ENCODE measurements at places on chromosomes 7 and 10. TPM values are rescaled to one million over a fixed set of nuclear protein-coding genes. Genes with fewer than 3 reads are reported as not detected.

DNA sequence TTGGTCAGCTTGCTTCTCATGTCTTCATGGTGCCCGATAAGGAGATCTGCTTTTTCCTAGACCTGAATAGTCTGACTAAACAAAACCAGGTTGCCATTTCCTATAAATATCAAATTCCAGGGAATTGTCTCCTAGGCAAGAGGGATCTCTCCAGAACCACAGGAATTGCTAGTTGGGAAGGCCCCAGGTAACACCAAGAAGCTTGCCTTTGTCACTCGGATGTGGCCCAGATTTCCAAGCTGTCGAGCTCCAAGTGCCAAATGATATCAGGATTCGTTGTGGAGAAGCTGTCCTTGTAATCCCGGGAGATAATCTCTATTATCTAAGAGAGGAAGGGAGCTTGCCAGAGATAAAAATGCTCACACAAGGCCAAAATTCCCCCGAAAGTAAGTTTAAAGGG, 1288.5 kb upstream of the AUTS2 start:
- peaks cover 9% of the 10 kb centered on the region for H3K4me1 ChIP-seq
- no peaks in the 10 kb centered on the region for H3K36me3 ChIP-seq
- H3K27me3 ChIP-seq = no peaks in the 10 kb centered on the region
- no peak for DNase-seq
- no peak overlapping the region for H3K4me3 ChIP-seq

DNA sequence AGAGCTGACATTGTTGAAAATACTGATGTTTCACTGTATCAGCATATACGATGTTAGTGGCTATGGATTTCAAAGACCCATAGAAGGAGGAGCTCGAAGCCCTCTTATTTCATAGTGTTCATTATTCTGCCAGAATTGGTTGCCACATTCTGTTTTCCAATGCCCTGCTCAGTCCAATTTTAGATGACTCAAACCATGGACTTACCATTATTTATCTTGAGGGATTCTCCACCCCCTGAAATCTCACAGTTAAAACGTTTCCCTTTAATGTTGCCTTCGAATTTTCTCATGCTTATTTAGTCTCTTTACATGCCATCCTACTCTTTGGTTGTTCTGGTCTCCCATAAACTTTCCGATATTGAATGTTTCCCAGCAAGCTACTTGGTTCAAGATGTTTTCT, 264.5 kb downstream of the HDAC9 start:
- H3K27me3 ChIP-seq = no peaks in the 10 kb centered on the region
- no peaks in the 10 kb centered on the region for H3K36me3 ChIP-seq
- no peak for DNase-seq
- H3K4me3 ChIP-seq = no peak overlapping the region
- no peak overlapping the region for H3K27ac ChIP-seq

DNA sequence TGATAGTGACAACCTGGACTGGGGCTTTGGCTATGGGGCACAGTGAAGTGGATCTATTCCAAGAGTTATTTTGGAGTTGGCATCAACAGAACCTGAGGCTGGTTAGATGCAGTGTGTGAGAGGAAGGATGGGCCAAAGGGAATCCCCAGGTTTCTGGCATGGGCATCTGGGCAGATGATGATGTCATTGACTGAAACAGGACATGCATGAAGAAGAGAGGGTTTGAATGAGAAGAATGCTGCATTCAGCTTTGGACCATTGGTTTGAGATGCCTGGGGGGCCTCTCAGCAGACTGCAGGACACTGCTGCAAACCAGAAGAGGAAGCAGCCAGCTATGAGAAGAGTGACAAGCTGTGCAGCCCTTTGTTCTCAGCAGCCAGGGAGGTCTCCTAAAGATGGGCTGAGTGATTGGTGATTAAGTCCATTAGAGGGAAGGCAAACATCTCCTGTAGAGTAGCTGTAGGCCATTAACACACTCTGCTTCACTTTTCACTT, 23.1 kb upstream of the PIK3CG start:
- DNase-seq = peak; percentile 69
- H3K27me3 ChIP-seq = peaks cover 17% of the 10 kb centered on the region
- no peaks in the 10 kb centered on the region for H3K36me3 ChIP-seq
- no peak overlapping the region for H3K4me3 ChIP-seq
- H3K4me1 ChIP-seq = peaks cover 6% of the 10 kb centered on the region
- H3K27ac ChIP-seq = no peak overlapping the region

- no peak overlapping the region for H3K27ac ChIP-seq
- no peak overlapping the region for H3K4me3 ChIP-seq
- DNase-seq = no peak
- no peaks in the 10 kb centered on the region for H3K27me3 ChIP-seq
- H3K4me1 ChIP-seq = no peaks in the 10 kb centered on the region
Observed at GRCh38 chr10:115951242-115951641, 321.8 kb downstream of the GFRA1 start.

DNA sequence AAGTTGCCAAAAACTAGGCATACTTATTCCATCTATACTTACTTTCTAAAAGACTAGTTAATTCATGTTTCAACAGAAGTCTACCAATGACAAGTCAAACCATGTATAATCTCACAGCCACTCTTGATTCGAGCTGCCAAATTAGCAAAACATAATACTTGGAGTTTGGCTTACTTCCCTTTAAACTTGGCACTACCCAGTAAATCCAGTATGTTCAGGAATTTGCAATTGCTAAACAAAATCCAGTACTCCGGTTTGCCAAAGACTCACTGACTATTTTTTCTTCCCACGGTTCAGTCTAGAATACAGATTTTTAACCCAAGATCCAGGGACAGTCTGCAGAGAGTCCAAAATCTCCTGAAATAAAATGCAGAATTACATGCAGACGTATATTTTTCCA, 4.6 kb downstream of the OAT start:
- H3K27me3 ChIP-seq = no peaks in the 10 kb centered on the region
- peaks cover 41% of the 10 kb centered on the region for H3K36me3 ChIP-seq
- no peak for DNase-seq
- no peak overlapping the region for H3K4me3 ChIP-seq
- no peak overlapping the region for H3K27ac ChIP-seq

DNA sequence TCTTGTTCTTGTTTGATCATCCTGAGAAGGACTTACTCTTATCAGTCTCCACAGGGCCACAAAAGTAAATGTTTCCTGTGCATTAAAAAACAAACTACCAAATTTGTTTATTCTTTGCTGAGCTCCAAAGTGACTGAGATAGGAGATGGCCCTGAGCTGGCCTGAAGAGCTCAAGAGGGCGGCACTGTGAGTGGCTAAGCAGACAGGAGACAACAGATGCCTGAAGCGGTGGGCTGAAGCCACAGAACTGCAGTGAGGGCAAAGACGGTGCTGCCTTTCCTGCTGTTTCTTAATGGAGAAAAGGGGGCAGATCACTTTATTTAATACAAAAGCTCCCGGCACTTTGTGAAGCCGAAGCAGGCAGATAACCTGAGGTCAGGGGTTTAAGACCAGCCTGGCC, 379.6 kb downstream of the ARL4A start:
- H3K27me3 ChIP-seq = no peaks in the 10 kb centered on the region
- H3K27ac ChIP-seq = no peak overlapping the region
- no peak overlapping the region for H3K4me3 ChIP-seq
- DNase-seq = peak; percentile 73
- H3K36me3 ChIP-seq = no peaks in the 10 kb centered on the region

GRCh38 chr10:9535744-9536143, 1481.3 kb downstream of the GATA3 start:
- H3K4me3 ChIP-seq = no peak overlapping the region
- H3K27me3 ChIP-seq = no peaks in the 10 kb centered on the region
- no peak for DNase-seq
- H3K36me3 ChIP-seq = no peaks in the 10 kb centered on the region
- H3K27ac ChIP-seq = no peak overlapping the region
- H3K4me1 ChIP-seq = no peaks in the 10 kb centered on the region

DNA sequence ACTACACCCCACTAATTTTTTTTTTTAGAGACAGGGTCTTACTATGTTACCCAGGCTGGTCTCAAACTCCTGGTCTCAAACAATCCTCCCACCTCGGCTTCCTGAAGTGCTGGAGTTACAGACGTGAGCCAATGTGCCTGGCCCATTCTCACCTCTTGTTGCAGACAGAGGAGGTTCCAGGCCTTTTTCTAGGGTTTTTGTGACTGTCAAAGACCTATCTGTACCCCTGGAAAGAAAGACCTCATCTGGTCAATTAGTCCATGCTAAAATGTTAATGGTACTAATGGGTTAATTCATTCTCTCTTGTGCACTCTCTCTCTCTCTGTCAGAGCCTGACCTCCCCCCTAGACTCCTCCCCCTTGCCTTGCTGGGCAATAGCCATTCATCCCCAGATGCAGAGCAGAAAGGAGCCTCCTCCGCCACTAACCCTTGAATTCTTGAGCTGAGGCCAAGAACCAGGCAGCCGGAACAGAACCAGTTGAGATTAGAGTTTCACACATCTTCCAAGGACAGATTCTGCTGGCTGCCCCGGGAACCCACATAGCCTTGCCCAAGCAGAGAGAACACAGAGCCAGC, 209.7 kb downstream of the SKIDA1 start:
- H3K36me3 ChIP-seq = no peaks in the 10 kb centered on the region
- H3K27ac ChIP-seq = peak overlapping the region; percentile 64
- H3K4me1 ChIP-seq = peaks cover 14% of the 10 kb centered on the region
- peak; percentile 92 for DNase-seq

- H3K27me3 ChIP-seq = no peaks in the 10 kb centered on the region
- DNase-seq = no peak
- no peaks in the 10 kb centered on the region for H3K36me3 ChIP-seq
- H3K4me3 ChIP-seq = no peak overlapping the region
- no peak overlapping the region for H3K27ac ChIP-seq
Observed at GRCh38 chr10:132618158-132618919, 80.8 kb downstream of the INPP5A start.

DNA sequence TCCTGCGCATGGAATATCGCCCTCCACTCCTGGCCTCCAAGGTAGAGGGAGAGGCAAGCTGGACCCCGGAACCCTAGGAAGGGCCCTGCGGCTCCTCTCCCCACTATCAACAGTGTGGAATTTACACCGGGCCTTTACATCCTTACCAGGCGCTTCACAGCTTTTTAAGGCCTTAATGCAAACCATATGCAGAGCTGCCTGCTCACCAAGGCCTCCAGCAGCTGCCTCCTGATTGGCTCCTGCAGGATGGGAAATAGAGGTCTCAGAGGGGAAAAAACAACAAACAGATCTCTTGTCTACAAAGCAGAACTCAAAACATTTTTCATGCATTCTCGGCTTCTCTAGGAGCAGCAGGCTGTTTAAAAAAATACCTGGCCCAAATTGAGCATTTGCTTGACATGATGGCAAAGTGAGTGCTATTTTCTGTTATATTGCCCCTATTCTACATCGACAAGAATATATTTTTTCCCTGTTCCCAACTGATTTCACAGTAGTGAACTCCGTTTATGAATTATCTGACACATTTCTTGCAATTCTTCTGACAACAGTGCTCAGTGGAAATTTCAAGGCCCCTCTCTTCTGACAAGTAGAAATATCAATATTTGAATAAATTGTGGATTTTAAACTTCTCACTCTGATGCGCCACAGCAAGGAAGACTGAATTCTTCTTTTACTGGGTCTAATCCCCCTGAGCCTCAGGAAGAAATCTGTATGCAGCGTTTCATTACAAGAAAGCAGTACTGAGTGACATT, 51.7 kb downstream of the EBF3 start:
- no peaks in the 10 kb centered on the region for H3K36me3 ChIP-seq
- H3K27me3 ChIP-seq = no peaks in the 10 kb centered on the region
- no peak overlapping the region for H3K4me3 ChIP-seq

- H3K36me3 ChIP-seq = no peaks in the 10 kb centered on the region
- H3K27me3 ChIP-seq = peaks cover 100% of the 10 kb centered on the region
- H3K4me3 ChIP-seq = peak overlapping the region; percentile 5
- DNase-seq = peak; percentile 73
- no peaks in the 10 kb centered on the region for H3K4me1 ChIP-seq
Observed at GRCh38 chr7:27139334-27140125, 4.0 kb downstream of the HOXA5 start.

GRCh38 chr10:49115015-49115795, at the start of gene VSTM4:
TSS of gene VSTM4 (minus strand) at chr10:49115522. CDS start at chr10:49115485, 37 bp downstream.
- H3K27ac ChIP-seq = no peak within 1 kb of the TSS
- DNase-seq = peak; percentile 79
- no peaks in the 10 kb centered on the region for H3K36me3 ChIP-seq
- peaks cover 63% of the 10 kb centered on the region for H3K27me3 ChIP-seq
- peak within 1 kb of the TSS; percentile 79 for H3K4me3 ChIP-seq
- no peaks in the 10 kb centered on the region for H3K4me1 ChIP-seq

DNA sequence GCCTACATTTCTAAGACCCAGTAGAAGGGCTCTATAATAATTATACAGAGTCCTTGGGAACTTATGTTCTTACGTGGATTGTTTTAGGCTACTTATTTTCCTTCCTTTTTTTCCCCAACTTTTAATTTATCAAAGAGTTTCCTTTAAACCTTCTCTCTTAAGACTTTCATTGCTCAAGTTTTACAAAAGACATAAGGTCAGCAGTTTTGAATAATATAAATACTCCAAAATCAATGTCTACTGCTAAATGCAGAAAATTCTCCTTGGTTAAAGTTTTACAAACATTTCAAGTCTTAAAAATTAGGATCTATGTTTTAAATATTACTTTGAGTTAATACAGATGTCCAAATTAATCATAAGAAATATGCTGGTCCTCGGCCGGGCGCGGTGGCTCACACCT, 97.0 kb downstream of the LARP4B start:
- no peaks in the 10 kb centered on the region for H3K27me3 ChIP-seq
- H3K36me3 ChIP-seq = peaks cover 87% of the 10 kb centered on the region
- H3K4me3 ChIP-seq = no peak overlapping the region
- DNase-seq = no peak
- no peaks in the 10 kb centered on the region for H3K4me1 ChIP-seq
- no peak overlapping the region for H3K27ac ChIP-seq

- H3K4me3 ChIP-seq = no peak overlapping the region
- H3K27ac ChIP-seq = no peak overlapping the region
- no peak for DNase-seq
- no peaks in the 10 kb centered on the region for H3K36me3 ChIP-seq
Observed at GRCh38 chr10:130531312-130531711, 395.1 kb downstream of the GLRX3 start.

GRCh38 chr10:25061711-25062449, 45.5 kb downstream of the THNSL1 start:
- no peaks in the 10 kb centered on the region for H3K4me1 ChIP-seq
- H3K36me3 ChIP-seq = no peaks in the 10 kb centered on the region
- H3K27ac ChIP-seq = no peak overlapping the region
- H3K27me3 ChIP-seq = no peaks in the 10 kb centered on the region

DNA sequence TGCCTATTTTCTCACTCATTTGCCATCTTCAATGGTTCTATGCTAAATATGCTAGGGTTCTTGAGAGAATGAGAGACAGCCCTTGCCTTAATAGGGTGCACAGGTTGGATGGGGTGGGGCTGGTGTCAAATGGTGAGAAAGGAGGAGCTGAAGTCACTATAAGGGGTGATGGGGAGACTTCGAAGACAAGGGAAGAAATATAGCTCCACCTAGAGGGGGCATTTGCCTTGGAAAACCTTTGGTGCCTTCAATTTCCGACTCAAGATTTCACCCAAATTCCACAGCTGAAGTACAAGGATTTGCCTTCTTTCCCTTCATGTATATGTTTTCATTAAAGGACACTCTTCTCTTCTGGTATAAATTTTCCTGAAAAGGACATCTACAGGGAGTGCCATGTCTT, 5.6 kb downstream of the PTN start:
- peak; percentile 60 for DNase-seq
- H3K4me3 ChIP-seq = no peak overlapping the region

GRCh38 chr10:1182280-1183032, 126.3 kb downstream of the WDR37 start:
- no peaks in the 10 kb centered on the region for H3K4me1 ChIP-seq
- H3K4me3 ChIP-seq = no peak overlapping the region
- DNase-seq = peak; percentile 26
- H3K36me3 ChIP-seq = no peaks in the 10 kb centered on the region
- no peaks in the 10 kb centered on the region for H3K27me3 ChIP-seq
- no peak overlapping the region for H3K27ac ChIP-seq

Gene MYL10
- total RNA-seq = not detected

Gene SYT15
- 0.63 TPM for total RNA-seq

Gene KIN
- 18.2 TPM for total RNA-seq

Gene AGR2
- total RNA-seq = not detected

Gene C10orf62
- not detected for total RNA-seq

Gene SYT15B
- total RNA-seq = 0.33 TPM

Gene TNS3
- total RNA-seq = 27.4 TPM

Gene DMTF1
- total RNA-seq = 129 TPM

Gene MARCHF5
- total RNA-seq = 38.0 TPM

All from endodermal cell (in vitro differentiated cells).